ENCODE measurements at places on chromosomes 13 and 19.

GRCh38 chr19:49264258-49264657 is 60.7 kb downstream of the SLC6A16 start:
- DNase-seq = no peak

GRCh38 chr13:25241007-25241406 is 46.3 kb downstream of the MTMR6 start:
- DNase-seq = no peak

GRCh38 chr19:45250216-45250831 is 747 bp upstream of the MARK4 start:
- no peak for DNase-seq

GRCh38 chr19:41133260-41133659 is 19.0 kb downstream of the CYP2F1 start:
- no peak for DNase-seq
